Stimulated activated naive CD8-positive, alpha-beta T cell treated with anti-CD3 and anti-CD28 coated beads, Interleukin-15, Interleukin-2, amounts not matched to agents 100 U/mL and 50 U/mL, for 24 hours (primary cell): ENCODE measurements at places on chromosomes 12 and 14.
A peak's percentile ranks its signal among the peaks of the same experiment; 100 is the strongest.

GRCh38 chr12:124713436-124714082 is 146.1 kb upstream of the NCOR2 start:
- peak; percentile 66 for DNase-seq

DNA sequence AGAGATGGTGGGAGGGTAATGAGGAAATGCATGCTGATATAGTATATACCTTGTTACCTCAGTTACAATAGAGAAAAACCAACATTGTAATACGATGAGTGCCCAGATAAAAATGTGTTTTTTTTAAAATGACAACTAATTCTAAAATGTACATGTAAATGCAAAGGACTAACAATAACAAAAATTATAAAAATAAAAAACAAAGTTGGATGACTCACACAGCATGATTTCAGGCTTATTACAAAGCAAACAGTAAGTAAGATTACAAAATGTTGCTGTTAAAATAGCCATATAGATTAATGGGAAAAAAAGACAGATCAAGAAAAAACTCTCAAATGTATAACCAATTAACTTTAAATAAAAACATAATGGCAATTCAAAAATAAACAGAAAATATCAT is 1099.4 kb downstream of the FSCB start:
- DNase-seq, result no peak

DNA sequence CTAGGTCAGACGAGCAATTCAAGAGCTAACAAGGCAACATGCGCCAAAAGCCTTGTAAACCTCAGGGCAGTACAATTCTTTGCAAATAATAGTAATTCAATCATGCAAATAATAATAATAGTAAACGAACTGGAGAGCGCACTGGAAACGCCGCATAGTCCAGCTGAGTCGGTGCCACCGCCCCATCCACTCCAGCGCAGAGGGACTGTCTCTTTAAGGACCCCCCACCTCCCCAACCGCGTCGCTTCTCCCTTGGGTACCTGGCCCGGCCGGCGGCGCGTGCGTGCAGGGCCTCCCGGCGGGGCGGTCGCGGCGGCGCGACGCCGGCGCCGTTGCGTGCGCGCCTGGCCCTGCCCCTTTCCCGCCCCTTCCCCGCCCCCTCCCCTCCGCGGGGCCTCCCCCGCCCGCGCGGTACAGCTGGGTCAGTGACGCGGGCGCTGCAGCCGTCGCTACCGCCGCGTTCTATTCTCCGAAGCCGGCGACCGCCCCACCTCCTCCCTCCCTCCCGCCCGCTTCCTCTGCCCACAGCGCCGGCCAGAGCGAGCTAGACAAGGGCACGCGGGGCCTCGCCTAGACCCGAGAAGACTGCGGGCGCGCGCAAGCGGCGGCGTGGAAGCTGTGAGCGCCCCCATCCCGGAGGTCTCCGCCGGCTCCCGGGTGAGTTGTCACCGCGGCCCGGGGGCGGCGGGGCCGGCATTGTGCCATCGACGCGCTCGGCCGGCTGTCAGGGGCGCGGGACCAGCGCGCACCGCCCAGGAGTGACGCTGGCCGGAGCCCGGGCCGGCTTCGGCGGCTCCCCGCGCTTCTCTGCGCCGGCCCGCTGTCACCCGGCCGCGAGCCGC is at the start of gene SUSD6:
Gene SUSD6 (plus strand): TSS at position 425 of the 842 bp plus-strand sequence. CDS start 46,997 bp downstream, outside the sequence.
- DNase-seq, result peak; percentile 90

- DNase-seq, result no peak
Observed at GRCh38 chr12:6374786-6375160, 590 bp downstream of the SCNN1A start.

DNA sequence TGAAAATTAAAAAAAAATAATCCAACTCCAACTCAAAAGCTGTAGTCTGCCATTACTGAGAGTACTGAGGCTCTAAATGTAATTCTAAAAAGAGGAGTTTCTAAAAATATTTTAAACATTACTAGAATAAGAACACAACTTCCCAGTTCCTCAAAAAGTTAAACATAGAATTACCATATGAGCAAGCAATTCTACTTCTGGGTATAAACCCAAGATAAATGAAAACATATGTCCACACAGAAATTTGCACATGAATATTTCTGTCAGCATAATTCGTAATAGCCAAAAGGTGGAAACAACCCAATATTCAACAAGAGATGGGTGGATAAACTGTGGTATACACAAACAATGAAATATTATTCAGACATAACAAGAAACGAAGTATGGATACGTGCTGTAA is 15.0 kb upstream of the NR2C1 start:
- DNase-seq, result no peak

DNA sequence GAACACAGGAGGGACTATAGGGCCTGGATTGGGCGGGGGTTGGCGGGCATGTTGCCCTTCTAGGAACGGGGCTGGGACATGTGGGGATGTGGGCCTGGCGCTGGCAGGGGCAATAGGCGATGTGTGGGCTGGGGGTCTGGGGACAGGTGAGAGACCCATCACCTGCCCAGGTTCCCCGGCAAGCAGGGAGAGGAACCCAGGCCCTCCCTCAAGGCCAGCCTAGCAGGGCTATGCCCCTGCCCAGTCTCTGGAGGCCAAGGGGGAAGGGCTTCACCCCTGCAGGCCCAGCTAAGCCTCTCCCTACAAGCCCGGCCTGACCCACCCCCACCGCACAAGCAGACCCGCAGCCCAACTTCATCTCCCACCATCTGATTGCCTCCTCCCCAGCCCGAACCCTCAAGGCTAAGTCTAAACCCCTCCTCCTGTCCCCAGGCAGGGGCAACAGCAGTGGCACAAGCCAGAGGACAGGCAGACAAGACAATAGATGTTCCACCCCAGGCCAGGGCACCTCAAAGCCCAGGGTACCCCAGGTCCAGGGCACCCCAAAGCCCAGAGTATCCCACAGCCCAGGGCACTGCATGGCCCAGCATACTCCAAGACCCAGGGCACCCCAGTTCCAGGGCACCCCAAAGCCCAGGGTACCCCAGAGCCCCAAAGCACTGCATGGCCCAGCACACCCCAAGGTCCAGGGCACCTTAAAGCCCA is 6.5 kb downstream of the JAG2 start:
- DNase-seq, result no peak
